ENCODE measurements at places on chromosomes 2 and 18.

DNA sequence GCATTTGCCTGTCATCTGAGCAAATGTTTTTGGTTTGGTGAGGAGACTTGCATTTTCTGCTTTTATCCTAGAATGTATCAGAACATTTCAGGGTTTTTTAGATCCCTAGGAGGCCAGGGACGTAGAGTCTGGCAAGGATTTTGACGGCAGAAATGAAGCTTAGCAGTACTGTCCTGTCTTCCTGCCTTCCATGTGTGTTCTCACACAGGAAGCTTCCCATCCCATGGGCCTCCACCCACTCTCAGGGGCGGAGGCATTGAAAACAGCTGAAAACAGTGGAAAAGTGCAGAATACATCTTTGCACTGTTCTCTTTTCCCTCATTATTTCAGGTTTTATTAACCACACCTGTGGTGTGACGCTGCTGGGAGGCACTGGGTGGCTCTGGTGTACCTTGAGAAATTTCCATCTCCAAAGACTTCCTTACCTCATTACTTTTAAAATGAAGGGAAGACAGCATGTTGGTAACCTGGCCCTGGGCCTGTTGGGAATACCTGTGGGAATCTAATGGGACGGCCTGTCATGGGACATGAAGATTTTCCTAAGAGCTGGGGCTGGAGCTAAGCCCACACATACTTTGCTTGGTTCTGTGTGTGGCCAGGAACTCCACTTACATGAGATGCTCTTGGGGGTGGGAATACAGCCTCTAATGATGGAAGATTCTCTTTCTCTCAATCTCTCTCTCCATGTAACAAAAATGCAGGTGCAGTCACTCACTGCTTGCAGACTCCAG is 20.5 kb downstream of the PCARE start:
- DNase-seq = no peak

GRCh38 chr2:85396531-85397470 is 13.4 kb downstream of the CAPG start:
- no peak for DNase-seq

DNA sequence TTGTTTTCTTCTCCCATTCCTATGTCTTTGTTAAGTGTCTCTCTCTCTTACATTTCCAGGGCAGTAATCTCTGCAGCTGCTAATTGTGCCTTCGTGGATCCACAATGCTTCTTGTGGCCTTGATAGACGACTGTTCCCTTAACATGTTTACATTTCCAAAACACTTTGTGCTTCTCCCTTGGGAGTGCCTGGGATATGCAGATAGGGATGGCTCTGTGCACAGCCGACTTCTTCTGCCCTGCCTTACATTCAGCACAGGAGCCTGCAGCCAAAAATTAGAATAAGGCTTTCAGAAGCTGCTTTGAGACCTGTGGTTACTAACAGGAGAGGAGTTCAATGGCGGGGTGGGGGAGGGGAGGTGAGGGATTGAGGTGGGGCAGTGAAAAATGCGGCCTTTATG is 328.9 kb downstream of the TDRD15 start:
- DNase-seq = no peak

DNA sequence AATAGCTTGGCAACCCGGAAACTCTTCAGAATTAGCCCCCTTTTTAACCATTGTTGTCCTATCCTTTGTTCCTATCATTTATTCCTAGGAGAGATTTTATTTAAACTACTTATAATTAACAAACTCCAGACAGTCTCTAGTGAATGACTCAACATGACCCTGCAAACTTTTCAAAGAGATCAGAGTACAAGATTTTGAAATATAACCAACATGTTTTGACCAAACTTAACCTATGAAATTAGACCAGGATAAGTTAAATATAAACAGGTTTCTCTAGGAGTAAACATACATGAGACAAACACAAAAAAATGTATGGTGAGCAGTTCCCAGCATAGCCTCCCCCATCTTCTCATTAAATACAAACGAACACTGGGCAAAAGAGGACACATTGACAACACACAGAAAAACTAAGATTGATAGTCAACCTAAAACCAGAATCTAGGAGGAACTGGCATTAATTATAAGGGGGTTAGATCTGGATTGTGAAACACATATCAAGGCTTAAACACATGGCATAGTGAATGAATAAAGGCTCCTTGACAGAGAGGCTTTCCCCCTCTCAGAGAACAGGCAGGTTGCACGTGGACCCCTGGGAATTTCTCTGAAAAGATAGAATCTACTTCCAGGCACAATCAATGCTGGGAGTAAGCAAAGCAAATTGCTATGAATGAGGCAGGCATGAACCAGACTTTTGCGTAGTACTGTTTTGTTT is 284.1 kb downstream of the IRS1 start:
- no peak for DNase-seq

GRCh38 chr18:13216092-13216582 is 2.4 kb upstream of the LDLRAD4 start:
- DNase-seq = no peak

GRCh38 chr18:49609256-49610021 is 47.6 kb downstream of the LIPG start:
- no peak for DNase-seq

DNA sequence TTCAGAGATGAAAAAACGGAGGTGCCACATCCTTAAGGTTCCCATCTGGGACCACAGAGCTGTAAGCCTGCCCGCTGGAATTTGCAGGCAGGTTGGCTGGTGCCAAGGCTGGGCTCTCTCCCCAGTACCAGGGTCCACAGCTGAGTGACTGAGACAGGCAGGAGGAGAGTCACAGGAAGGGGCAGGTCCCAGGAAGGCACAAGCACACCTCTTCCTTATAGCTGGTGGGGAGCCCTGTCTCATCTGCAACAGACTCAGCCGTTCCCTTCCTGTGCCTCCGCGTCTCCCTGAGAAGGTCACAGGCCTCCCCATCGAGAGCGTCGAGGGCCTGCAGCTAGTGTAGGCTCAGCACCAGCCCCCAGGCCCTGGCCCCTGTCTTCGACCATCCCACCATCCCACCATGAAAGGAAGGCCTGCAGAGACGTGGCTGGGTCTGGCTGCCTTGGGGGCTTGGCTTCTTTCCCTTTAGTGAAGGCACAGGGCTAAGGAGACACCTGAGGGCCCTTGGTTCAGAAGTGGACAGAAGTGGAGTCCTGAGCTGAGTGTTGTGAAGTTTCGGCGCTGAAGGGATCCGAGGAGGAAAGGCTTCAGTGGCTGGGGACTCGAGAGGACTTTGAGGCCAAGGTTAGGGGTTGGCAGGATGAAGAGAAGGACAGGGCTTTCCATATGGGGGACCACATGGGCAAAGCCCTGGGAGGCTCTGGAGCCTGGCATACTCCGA is 26.8 kb downstream of the GLI2 start:
- DNase-seq = no peak

- no peak for DNase-seq
Observed at GRCh38 chr2:173059292-173059691, 16.4 kb upstream of the MAP3K20 start.

- no peak for DNase-seq
Observed at GRCh38 chr18:9188359-9189231, 52.0 kb downstream of the ANKRD12 start.

DNA sequence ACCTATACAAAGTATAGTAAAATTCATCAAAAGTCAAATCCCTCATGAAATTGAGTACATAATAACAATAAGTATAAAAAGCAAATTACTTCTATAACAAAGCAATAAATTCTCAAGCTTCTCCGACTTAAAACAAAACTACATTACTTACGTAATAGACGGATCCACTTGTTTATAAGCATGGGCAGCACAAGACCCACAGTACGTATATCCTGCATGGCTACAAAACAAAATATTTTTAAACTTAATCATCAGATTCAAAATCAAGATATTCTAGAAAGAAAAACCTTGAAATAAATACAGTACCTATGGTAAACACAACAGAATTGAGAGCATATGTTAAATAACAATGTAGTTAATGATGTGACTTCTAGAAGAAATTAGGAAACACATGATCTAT is 78.9 kb downstream of the MEMO1 start:
- DNase-seq = no peak

DNA sequence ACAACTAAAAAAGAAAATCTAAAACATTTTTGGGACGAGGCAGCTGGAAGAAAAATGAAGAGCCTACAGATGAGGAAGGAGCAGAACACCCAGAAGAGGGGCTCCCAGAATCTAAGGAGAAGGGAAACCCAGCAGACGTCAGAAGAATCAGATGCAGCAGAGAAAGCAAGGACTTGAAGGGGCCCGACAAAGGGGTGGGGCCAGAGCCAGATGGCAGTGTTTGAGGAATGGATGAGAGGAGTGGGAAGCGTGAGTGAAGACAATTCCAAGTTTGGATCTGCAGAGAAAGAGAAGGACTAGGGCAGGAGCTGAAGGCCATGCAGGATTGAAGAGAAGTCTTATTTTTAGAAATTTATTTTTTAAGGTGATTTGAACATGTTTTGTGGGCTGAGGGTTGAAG is 19.3 kb downstream of the PTMA start:
- no peak for DNase-seq

DNA sequence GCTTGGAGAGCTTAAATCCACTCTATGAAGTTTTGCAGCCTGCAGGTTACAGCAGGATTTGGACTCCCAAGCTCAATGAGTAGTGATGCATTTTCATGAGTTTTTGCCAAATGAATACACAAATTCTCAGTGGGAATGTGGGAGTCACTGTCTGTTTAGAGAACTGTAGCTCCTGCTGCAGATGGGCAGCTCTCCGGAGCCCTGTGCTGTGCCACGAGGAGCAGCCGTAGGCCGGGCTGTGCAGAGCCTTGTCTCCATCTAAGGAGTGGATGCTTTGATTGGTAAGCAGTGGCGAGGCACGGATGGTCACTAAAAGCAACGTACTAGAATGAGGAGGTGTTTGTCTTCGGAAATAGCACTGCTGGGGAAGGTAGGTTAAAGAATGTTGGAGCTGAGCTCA is 96.0 kb upstream of the NFATC1 start:
- no peak for DNase-seq

DNA sequence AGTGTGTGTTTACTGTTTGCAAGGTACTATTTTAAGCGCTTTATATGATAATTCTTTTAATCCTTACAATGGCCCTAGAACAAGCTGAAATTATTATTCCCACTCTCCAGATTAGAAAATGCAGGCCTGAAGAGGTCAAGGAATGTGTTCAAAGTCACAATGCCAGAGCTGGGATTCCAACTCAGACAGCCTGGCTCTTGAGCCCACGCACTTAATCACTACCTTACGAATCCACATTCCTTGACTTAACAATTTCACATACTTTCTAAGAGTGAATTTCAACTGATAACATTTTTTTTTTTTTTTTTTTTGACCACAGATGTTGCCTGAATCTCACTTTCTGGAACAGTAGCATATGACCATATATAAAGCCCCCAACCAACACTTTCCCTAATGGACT is 400.3 kb downstream of the NCKAP5 start:
- no peak for DNase-seq

DNA sequence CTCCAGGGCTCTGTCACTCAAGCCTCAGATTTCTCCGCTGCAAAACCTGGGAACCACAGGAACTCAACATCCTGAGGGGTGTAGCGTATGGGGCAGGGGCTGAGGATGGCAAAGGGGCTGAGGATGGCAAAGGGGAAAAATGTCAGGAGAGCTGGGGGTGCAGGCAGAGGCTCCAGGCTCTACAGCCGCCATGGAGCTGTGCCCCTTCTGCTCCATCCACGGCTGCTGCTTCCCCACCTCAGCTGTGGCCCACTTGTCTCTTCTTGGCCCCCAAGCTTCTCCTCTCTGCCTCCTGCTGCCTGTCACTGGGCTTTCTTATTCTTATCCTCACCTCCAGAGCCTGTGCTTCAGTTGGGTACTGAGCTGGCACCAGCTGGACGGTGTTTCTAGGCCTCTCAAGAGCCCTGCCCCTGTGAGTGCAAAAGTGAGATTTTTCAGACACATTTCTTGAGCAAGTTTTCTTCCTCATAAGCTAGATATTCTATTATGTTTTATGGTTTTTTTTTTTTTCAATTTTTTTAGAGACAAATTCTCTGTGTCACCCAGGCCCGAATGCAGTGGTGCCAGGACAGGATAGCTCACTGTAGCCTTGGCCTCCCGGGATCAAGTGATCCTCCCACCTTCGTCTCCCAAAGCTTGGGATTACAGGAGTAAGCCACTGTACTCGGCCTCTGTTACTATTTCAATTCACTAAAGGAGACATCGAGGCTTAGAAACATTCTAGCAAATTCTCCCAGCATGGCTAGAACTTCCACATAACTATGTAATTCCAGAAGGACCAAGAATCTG is 49.0 kb downstream of the MARCO start:
- DNase-seq = no peak

GRCh38 chr2:102069311-102069974 is 73.1 kb upstream of the IL1R1 start:
- DNase-seq = no peak

DNA sequence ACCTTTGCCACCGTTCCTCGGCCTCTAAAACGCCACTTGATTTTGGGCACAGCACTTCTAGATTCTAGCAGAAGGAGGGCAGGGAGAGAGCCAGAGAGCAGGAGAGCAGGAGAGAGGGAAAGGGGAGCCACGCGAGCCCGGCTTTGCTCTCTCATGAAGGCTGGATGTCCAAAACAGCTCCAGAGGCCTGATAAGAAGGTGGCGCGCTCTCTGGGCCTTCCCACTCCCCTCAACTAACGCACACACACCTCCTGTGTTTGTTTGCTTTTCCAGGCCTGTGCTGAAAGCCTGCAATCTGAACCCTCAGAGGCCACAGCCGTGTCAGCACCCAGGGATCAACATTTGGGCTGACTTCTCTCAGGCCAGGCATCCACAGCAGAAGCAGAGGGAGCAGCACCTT is 184.8 kb upstream of the SOX11 start:
- DNase-seq = no peak

DNA sequence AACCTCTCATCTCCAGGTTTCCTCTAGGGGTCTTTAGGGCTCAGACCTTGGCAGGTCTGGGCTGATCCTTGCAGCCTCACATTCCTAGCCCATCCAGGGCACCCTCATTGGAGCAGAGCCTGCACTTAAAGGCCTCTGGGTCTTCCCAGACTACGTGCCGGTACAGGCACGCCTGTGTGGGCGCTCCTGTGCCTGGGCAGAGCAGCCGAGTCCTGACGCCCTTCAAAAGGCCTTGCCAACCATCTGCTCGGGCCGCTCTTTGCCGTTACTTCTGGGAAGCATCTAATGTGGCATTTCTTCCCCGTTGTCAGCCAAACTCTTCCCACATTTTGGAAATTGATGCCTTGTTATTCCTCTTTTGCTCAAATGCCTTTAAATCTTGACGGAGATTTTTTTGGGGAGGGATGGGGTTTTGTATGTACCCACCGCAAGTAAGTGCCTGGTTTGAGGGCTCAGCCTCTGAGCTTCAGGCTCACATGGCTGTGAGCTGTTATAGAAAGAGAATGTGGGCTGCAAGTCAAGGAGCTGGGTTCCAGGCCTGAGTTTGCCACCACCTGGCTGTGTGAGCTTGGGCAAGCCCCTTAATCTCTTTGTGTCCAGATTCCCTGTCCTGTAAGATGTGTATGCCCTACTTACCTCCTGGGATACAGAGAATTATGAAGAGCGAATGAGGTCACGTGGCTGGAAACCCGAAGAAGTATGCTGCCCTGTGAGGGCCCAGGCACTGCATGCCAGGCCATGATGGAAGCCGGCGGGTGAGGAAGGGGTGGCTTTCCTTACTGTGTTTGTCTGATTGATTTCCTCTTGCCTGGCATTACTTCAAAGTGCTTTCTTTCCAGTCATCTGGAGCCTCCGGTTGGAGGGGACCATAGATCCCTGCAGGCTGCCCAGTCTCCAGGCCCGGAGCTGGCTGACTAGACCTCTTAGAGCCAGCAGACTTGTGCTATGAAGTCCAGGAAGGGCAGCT is 20.6 kb downstream of the EHD3 start:
- DNase-seq = no peak

All from germinal center (tissue), 1 donor.